ENCODE measurements at places on chromosomes 11 and 22. TPM values are rescaled to one million over a fixed set of nuclear protein-coding genes. Genes with fewer than 3 reads are reported as not detected.

Gene GAS2L1
- 24.0 TPM for total RNA-seq

Gene PKDREJ
- not detected for total RNA-seq

Gene MMP3
- 0.40 TPM for total RNA-seq

Gene VPREB1
- total RNA-seq: not detected

Gene KCNJ1
- not detected for total RNA-seq

Gene CATSPERZ
- total RNA-seq: not detected

Gene ADM2
- 8.8 TPM for total RNA-seq

Gene OR10A3
- total RNA-seq: not detected

Gene OR51B4
- not detected for total RNA-seq

Gene CDC42BPG
- total RNA-seq: 0.91 TPM

Gene SAA4
- total RNA-seq: not detected

Gene SSTR3
- total RNA-seq: under 0.01 TPM

Gene PRMT3
- 15.3 TPM for total RNA-seq

Gene FIBIN
- 40.3 TPM for total RNA-seq

Gene OR52E8
- total RNA-seq: not detected

Gene DRD2
- total RNA-seq: 0.52 TPM

Gene FIBP
- total RNA-seq: 222 TPM

Gene ELF5
- total RNA-seq: not detected

Gene RCOR2
- total RNA-seq: 6.9 TPM

Gene NXPE4
- total RNA-seq: not detected

Gene ELMOD1
- not detected for total RNA-seq

Gene KRTAP5-11
- total RNA-seq: not detected

Gene TPBGL
- total RNA-seq: not detected

Gene SNX32
- 0.13 TPM for total RNA-seq

Gene ZBED5
- total RNA-seq: 59.9 TPM

Gene MS4A4E
- total RNA-seq: not detected
